ENCODE measurements at places on chromosomes 12 and 14. TPM values are rescaled to one million over a fixed set of nuclear protein-coding genes. Genes with fewer than 3 reads are reported as not detected.

The RAB2B gene
- 26.5 TPM for total RNA-seq

The BDKRB2 gene
- total RNA-seq: not detected

The LUM gene
- total RNA-seq: not detected

The ATP2A2 gene
- 222 TPM for total RNA-seq

The CD163L1 gene
- total RNA-seq: not detected

The CCDC38 gene
- not detected for total RNA-seq

The RAD51AP1 gene
- total RNA-seq: 35.8 TPM

The KITLG gene
- 0.09 TPM for total RNA-seq

The SCNN1A gene
- not detected for total RNA-seq

The TIMM9 gene
- total RNA-seq: 71.8 TPM

The TAS2R7 gene
- not detected for total RNA-seq

The GPR68 gene
- total RNA-seq: 4.9 TPM

The SLIRP gene
- 190 TPM for total RNA-seq

The RILPL2 gene
- total RNA-seq: 17.2 TPM

The AQP2 gene
- not detected for total RNA-seq

The GARIN6 gene
- total RNA-seq: not detected

The ABCD2 gene
- 7.4 TPM for total RNA-seq

The ETFBKMT gene
- 0.52 TPM for total RNA-seq

The VDR gene
- total RNA-seq: 267 TPM

The EIF2S3B gene
- total RNA-seq: 0.62 TPM

The SERPINA12 gene
- total RNA-seq: not detected

The KNTC1 gene
- total RNA-seq: 128 TPM

The RTL1 gene
- not detected for total RNA-seq
